ENCODE measurements at places on chromosomes 3 and 15.
A peak's percentile ranks its signal among the peaks of the same experiment; 100 is the strongest.

DNA sequence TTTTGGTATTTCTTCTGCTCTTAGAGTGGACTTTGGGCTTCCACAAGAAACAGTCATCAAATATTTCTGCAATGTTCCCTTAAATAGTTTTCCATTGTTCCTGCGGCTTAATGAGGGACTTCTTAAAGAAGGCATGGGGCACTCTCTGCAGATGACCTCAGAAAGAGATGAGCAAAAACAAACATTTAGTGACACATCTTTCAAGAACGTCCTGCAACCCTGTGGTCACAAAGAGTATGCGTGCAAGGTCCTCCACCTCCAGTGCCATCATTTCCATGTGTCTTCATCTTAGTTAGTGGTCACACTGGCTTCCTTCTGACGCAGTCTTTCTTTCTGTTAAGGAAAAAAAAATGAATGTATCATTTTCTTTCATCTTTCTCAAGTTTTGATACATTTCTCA, 56.2 kb downstream of the GREM1 start:
- peak; percentile 97 for DNase-seq

- DNase-seq, result peak; percentile 81
Observed at GRCh38 chr15:31352911-31353811, 26.5 kb downstream of the KLF13 start.

GRCh38 chr3:32646761-32647160, 38.2 kb upstream of the CNOT10 start:
- peak; percentile 19 for DNase-seq

- DNase-seq, result peak; percentile 16
Observed at GRCh38 chr3:8996681-8997121, 33.4 kb upstream of the RAD18 start.

DNA sequence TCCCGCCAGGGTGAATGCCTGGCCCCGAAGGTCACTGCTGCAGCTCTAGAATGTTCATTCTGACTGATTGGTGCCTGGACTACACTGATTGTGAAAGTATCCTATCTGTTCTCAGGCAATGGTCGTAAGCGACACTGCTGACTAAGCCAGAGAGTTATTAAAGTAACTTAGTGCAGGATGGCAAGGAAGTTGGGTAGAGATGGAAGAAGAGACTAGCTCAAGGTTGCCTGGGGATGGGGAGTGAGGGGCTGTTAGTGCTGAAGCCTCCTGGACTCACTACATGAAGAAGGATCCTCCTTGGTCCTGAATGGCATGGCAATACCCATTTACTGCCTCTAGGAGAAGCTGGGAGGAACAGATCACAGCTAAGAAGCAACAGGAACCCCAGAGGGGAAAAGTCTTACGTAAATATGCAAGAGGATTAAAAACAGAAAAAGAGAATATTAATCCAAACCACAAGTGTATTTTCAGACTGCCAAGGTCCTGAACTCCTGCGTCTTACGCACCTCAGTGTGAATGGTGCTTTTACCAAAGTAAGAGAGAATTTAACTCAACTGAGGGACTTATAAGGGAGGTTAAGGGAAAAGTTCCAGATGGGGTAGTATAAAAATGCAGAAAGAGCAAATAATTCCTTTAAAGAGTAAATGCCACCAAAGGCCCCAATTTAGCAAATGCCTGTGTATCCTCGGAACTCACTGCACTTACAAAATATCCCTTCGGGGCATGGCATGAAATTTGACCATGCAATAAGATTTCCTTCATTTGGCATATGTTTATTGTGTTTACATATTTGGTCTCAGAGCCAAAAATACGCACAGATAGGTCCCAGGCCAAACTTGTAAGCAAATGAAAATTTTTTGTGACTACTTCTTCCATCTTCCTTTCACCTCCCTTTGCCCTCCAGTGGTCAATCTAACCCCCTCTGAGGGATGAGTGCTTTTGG, 64.0 kb upstream of the DGKG start:
- DNase-seq, result peak; percentile 83

- DNase-seq, result no peak
Observed at GRCh38 chr3:127174715-127175140, 18.2 kb upstream of the PRR23E start.

GRCh38 chr3:56958879-56959278, 101.6 kb upstream of the SPATA12 start:
- DNase-seq, result no peak

GRCh38 chr3:57206423-57206822, 6.6 kb upstream of the HESX1 start:
- DNase-seq, result no peak

DNA sequence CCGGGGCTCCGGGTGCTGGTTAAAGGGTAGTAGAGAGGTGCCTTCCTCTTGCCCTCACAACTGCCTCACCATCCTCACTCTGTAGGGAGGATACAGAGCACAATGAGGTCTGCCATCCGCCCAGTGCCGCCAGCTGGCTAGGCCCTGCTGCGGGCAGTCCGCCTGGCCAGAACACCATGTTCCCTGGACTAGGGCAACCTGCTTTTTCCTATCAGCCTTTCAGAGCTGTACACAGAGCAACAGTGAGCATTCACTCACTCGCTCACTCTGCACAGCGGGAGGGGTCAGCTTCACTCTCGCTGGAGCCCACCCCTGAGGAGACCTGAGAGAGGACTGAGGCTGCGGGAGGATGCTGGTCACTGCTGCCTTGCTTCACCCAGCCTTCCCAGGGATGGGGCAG, 218.7 kb upstream of the CHRNA7 start:
- no peak for DNase-seq

DNA sequence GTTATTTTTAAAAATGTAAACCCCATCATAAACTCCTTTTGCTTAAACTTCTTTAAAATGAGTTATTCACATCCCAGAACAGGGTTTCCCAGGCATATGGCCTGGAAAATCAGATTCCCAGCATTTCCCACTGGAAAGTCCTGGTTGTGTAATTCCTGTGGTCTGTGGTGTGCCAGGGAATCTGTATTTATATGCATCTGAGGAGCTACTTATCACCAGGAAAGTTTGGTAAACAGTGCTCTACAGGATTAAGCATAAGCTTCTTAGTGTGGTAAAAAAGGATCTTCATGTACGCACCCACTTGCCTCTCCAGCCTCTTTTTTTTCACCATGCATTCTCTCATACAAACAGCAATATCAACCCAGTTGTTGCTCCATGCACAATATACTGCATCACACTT, 28.2 kb downstream of the MEIS2 start:
- no peak for DNase-seq

DNA sequence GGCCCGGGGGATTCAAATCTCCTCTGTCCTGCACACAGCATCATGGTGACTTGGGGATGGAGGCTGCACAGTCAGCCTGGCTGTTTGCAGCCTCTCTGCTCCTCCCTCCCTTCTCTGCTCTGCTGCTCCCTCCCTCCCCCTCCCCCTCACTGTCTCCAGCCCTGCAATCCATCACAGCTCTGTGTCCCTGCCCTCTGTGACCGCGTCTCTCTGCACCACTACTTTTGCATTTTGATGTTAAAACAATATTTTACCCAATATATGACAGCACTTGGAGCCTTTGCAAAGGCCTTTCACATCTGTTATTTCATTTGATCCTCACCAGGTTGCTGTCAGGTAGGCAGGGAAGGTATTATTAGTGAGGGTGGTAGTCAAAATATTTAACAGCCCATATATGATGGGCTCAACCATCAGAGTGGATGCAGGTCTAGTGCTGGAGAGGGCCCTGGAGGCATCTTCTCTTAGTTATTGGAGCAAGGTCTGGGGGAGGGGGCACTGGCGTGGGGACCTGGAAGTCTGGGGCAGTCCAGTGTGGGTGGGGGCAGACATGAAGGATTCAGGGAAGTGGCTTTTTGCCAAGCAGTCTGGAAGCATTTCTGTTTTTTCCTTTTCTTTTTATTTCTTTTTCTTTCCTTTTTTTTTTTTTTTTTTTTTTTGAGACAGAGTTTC, 16.3 kb upstream of the VPS8 start:
- DNase-seq, result no peak

GRCh38 chr3:59429198-59429597, 379.4 kb upstream of the CFAP20DC start:
- no peak for DNase-seq

- DNase-seq, result no peak
Observed at GRCh38 chr15:72865486-72865885, 81.9 kb upstream of the ADPGK start.

DNA sequence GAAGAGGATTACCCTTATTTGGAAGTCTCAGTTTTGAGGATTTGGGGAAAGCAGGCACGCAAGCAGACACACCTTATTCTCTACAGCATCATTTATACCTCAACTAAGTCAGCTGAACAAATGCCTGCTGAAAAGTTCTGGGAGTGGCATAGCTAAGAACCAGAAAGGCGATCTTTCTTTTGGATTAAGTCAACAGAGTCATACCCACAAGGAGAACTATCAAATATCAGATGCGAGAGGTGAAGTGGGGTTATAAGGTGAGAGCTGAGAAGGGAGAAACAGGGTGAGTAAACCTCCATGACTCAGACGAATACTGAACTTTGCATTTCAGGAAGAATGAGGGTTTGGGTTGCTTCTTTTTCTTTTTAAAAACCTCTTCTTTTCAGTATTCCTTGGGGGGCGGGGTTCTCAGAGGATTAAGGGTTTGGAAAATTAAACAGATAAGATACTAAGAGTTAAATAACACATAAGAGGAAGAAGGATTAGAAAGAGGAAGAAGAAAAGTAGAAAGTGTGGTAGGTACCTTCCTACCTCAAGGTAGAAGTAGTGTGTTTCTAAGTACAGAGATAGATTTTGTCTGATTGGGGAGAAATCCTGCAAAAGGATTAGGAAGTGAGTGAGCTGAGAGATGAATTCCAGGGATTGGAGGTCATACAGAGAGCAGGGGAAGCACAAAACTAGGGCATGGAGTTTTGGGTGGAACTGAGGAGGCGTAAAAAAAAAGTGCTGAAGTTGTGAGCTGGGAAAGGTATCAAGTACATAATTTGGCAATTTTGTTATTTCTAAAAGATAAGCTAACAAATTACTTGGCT, 41.3 kb upstream of the ICE2 start:
- no peak for DNase-seq

GRCh38 chr3:4503050-4503449, 9.9 kb downstream of the ITPR1 start:
- DNase-seq, result no peak

GRCh38 chr3:43255662-43256061, 30.7 kb upstream of the SNRK start:
- no peak for DNase-seq

DNA sequence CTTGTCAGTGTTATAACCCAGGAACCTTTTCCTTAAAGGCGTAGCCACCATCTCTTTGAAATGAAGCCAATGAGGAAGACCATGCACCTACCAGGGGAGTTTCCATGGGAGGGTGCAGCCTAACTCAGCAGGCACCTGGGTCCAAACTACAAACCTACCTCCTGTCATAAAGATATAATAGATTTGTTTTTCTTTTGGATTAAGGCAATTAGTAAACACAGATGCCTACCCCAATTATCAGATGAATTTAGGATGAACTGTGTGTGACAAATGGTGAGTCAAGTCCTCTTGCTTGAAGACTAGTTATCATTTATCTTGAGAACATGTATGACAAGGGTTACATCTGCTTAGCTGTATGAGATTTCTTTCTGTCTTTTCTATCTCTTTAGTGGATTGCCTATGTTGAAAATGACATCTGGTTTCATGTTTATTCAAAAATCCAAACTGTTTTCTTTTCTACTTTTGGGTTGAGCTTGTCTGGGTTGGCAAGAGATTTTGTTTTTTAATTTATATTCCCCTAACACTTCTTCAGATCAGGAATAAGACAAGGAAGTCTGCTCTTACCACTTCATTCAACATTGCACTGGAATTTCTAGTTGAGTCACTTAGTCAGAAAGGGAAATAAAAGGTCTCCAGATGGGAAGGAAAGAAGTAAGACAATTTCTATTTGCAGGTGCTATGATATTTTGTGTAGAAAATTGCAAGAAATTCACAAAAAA, 149.9 kb downstream of the NEK10 start:
- no peak for DNase-seq

DNA sequence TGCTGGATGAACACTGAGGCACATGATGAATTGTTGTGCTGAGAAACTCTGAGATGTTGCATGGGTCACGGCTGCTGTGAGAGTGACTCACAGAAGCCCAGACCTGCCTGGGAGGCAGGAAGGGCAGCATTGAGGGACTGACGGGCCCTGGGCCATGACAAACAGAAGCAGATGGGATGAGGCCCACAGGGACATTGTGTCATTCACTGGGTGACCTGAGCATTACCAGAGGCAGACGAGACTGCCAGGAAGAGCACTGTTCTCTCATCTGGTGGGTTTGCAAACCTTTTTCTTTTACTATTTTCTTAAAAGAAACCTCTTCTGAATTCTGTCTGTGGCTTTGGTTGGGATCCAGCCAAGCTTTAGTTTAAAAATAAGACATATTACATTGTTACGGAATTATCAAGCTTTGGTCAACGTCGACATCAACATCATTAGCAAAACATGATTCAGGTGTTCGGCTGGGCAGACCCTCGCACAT, 67.8 kb downstream of the BDH1 start:
- DNase-seq, result peak; percentile 90
